Stimulated activated CD4-positive, alpha-beta T cell treated with anti-CD3 and anti-CD28 coated beads, Interleukin-1b, Interleukin-23, amount 100 ng/mL, for 1 hour (primary cell): ENCODE measurements at places on chromosomes 12 and 14.

- DNase-seq = no peak
These were observed 227.8 kb downstream of the EPS8 start for GRCh38 chr12:15561396-15561795.

DNA sequence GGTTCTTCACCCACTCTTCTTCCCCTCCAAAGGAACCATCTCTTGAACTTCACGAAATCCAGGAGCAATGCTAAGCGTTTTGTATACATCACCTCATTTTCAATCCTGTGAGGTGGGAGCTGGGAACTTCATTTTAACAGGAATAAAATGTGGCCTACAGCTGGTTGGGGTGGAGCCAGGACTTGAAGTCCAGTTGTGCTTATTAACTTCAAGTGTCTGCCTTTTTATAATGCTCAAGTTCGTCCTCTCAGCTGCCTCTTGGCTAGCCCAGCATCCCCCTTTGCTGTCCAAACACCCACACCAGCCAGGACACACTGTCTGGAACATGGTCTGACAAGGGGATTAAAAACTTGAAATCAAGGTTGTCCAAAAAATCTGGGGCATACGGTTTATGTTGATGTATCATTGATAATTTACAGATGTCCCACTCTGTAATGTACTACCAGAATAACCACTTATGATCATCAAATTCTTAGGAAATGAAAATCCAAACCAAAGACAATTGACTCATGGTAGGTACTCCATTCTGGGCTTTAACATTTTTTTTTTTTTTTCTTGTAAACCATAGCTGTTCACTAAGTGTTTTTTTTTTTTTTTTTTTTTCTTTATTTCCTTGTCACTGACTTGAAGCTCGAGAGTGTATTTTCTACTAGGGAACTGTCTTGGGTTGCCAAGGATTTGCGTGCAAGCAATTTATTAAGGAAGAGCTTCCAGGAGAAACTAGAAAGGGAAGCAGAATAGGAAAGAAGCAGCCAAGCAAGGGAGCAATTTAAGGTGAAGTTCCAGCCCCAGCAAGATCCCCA is 252.3 kb downstream of the EFCAB11 start:
- no peak for DNase-seq

DNA sequence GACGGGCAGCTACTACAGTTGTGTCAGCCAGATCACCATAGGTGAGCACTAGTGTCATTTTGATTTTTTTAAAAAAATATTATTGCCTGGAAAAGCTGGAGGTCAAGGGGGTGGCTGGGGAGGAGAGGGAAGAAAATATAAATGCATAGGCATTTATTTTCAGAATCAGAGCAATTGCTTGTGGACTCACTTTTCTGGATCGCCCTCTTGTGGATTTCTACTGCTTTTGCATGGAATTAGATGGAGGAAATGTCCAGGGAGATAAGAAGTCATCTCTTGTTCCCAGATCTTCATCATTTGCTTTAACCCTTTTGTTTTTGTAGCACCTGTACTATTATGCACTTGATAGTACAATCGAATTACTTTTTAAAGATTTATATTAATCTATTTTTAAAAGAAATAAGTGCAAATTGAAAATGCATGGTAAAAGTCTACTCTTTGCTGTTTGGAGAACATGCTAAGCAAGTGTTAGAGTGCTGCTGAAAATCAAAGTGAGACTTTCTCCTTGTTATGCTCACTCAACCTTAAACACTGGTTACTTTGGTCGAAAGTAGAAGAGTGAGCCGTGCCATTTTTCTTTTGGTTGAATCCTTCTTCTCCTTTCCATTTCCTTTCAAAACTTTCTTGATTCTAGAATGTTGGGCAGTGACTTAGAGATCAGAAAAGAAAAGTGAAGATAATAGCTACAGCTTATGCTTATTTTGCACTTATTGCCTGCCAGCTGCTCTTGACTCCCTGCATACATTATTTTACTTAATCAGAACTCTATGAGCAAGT is 60.6 kb upstream of the ANO4 start:
- no peak for DNase-seq

GRCh38 chr12:4943067-4943937 is 33.6 kb downstream of the KCNA1 start:
- DNase-seq = no peak
